ENCODE measurements at places on chromosomes 4 and X.

- no peak for DNase-seq
These were observed 201.9 kb upstream of the PPARGC1A start for GRCh38 chr4:24091639-24092233.

DNA sequence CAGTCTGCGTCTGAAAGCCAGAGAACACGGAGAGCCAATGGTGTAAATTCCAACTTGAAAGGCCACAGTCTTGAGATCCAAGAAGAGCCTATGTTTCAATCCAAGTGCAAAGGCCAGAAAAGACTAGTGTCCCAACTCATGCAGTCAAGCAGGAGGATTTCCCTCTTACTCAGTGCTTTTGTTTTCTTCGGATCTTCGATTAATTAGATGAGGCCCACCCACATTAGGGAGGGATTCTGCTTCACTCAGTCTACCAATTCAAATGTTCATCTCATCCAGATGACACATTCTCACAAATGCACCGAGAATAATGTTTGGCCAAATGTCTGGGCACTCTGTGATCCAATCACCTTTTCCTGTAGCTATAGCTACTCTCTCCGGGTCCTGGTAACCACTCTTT lies 91.5 kb upstream of the S100G start:
- DNase-seq: no peak

GRCh38 chrX:128800138-128800537 lies 723.2 kb downstream of the SMARCA1 start:
- DNase-seq: no peak

DNA sequence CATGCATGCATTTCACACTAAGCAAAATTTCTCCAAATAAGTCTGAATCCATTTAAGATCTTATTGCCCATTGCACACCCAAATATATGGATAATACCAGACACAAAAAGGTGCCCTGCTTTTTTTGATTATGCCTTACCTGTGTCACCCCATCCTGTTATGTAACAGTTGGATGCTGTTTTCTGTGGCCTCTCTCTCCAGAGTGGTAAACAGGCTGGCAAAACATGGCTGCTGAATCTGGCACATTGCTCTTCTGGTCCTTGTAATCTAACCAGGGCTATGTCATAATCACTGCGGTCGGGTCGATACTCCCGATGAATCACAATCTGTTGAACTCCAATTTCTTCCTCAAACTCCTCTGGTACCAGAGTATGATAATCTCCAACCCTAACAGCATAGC lies 70.1 kb downstream of the PRSS12 start:
- DNase-seq: no peak

DNA sequence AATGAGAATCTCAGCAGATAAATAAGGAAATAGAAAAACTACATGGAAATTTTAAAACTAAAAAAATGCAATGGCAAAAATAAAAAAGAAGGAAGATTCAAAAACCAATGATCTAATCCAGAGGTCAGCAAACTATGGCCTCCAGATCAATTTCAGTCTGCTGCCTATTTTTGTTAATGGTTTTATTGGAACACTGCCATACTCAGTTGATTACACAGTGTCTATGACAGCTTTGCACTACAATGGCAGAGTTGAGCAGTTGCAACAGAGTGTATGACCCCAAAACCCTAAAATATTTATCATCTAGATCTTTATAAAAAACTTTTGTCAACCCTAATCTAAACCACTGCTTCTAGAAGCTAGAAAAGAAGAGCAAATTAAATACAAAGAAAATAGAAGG lies 170.3 kb downstream of the RAB28 start:
- no peak for DNase-seq

DNA sequence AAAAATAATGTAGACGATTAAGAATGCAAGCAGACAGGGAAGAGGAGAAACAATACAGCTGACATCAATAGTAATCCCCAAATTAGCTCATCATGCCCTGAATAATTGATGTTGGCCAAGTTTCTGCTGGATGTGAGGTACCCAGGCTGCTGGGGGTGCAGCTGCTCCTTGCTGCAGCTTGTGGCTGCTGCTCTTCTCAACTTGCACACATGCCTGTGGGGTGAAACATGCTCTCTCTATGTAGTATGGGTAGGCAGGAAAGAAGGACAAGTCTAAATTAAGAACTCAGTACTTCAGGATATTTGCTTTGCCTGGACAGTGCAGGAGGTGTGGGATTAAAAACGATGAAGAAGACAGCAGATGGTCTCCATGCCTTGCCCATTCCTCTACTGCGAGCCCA lies 16.7 kb downstream of the EDA2R start:
- no peak for DNase-seq

DNA sequence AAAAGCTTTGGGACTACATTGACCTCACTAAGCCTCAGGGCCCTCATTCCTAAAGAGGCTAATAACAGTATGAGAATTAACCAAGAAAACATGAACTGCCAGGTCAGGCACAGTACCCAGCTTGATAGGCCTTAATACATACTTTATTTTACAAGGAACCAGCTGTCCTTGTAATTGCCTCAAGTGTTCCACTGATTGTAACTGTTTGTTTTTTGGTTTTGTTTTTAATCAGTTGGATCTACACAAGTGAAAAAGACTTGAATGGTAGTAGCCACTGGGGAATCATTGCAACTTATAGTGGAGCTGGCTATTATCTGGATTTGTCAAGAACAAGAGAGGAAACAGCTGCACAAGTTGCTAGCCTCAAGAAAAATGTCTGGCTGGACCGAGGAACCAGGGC lies 35.6 kb downstream of the PKD2 start:
- DNase-seq: no peak

GRCh38 chr4:115259642-115260041 lies 146.2 kb upstream of the NDST4 start:
- DNase-seq: no peak

GRCh38 chr4:143858456-143858855 lies 46.9 kb downstream of the GYPE start:
- no peak for DNase-seq

DNA sequence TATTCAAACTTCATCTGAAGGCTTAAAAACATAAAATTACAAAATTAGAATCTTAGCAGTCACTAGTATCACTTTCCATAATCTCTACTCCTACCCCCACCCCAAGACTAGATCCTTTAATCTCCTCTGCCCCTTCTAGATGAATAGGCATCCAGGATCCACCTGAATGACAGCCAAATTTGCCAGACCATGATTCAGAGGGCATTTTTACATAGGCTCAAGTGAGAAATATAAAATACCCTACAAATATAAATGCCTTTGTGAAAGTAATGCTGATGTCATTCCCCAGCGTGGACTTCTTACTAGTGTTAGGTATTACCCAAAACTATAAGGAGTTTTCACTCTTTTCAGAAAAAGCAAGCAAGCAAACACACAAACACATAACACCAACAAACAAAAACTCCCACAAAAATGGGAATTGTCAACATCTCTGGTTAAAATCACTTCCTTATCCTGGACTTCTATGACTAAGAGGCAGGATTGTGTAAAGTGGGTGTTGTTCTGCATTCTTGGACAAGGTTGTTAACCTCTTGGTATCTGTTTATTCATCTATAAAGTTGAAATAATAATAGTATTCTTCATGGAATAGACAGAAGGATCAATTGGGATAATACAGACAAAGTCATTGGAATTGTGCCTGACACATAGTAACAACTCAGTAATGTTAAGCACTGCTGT lies 51.3 kb upstream of the TMPRSS11F start:
- no peak for DNase-seq

DNA sequence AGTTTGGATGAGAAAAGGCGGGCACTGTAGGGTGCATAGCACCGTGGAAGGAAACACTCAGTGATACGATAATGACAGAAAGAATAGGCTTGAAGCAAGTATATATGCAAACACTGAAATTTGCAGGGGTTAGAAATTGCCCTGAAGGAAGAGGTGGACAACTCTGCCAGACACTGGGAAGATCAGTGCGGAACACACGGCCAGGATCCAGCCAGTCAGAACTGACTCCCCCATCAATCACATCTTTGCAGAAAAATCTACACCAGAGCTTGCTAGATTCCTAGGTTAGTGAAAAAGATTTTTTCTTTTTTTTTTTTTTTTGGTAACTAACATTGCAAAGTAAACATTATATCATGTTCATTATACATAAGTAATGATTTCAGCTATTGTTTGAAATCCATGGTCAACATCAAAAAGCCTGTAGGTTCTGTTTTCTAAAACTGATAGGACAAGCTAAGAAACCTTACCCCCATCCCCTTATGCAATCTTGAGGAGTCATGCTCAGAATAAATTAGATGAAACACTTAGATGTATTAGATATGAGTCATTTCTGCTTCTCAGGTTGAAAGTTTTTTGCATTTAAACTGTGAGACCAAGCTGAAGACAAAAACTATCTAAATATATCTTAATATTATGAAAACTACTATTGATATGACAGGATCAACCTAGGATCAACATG lies 38.9 kb downstream of the TRIML1 start:
- DNase-seq: no peak

DNA sequence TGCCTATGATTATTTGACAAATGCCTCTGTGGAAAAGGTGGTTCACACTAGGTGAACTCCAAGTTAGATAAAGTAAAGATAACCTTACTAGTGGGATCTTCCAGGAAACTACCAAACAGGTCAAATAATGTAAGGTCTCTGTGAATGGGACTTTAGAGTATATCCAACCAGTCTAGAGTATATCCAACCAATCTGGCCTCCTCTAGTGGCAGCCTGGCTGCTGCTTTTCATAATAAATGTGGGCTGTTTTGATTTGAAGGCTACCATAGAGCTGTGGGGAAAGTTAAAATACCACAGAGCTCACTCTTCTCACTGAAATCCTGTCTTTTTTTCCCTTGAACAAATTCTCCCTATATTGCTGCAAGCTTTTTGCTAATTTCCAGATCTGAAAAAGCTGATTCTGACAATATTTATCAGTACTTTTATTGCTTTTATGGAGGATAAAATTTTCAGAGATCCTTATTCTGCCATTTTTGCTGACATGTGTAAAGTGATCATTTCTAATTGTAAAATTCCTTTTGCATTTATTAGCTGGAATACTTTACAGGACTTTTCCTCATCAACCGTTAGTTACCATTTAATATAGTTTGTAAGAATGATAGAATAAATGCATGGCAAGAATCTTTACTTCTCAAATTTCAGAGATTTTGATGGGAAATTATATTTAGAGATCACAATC lies 111.3 kb downstream of the TET2 start:
- DNase-seq: no peak

- DNase-seq: no peak
These were observed 343 bp downstream of the DACH2 start for GRCh38 chrX:86148594-86148993.

GRCh38 chrX:68894513-68895340 lies 65.9 kb downstream of the EFNB1 start:
- no peak for DNase-seq

- no peak for DNase-seq
These were observed 1700.6 kb upstream of the TENM3 start for GRCh38 chr4:180542445-180543100.

GRCh38 chr4:829291-829690 lies 3.4 kb upstream of the CPLX1 start:
- DNase-seq: no peak

- DNase-seq: no peak
These were observed 20.7 kb upstream of the MAB21L2 start for GRCh38 chr4:150561143-150561737.

DNA sequence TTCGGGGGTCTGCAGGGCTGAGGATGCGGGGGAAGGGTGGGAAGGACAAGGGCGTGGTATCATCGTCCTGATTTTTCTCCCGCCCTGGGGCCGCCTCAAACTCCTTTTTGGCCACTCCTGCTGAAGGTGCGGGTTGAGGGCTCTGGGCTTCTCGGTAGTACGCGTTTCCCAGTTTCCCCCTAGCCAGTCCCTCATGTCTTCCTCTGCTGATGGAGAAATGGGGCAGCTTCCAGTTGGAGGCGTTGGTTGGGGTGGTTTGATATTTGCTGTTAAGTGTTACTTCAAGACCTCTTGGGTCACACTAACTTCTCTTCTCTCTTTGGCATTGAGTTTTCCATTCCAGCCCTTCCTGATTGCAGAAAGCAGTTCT lies 482 bp downstream of the GSTCD start:
- no peak for DNase-seq

DNA sequence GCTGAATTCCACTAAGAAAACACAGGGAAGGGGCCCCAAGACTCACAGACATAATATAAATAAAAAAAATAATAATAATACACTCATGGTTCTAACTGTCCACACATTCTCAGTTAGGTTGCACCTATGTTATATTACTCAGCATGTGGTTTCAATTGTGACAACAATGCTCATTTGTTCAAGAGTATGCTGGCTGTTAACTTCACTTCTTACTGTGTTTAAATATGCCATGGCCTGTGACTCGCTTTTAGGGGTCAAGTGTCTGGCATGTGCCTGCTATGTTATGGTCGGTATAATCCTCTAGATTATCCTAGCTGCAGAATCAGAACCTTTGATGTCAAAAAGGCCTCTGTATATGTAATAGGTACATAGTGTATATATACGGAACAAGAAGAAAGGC lies 324.8 kb upstream of the INTU start:
- no peak for DNase-seq

DNA sequence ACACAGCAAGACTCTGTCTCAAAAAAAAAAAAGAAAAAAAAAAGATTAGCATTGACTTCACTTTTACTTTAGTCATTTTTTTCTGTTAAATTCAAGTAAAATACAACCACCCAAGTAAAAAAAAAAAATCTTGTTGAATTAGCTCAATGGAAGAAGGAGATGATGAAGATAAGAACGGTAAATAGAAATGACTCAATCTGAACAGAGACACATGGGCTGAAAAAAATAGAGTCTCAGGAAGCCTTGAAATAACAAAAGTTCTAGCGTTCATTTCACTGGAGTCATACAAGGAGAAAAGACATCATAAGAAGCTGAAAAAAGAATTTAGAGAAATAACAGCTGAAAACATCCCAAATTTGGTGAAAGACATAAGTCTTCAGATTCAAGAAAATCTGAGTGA lies 75.5 kb downstream of the CASP3 start:
- no peak for DNase-seq

DNA sequence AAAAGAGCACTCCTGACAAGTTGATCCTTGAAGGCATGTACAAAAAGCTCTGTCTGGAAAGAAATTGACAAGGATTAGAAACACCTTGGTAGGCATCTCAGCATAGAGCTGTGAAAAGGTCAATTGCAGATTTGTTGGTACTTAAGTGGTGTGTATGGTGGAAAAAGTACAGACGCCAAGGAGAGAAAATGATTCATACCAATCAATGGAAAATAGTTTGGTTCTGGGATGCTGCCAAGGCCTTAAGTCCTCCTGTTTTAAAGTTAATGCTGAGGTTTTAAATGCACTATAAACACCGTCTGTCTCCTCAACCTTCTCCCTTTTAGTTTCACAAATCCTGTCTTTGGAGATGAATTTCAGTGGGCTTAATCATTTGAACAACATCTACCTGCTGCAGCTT lies 524.1 kb downstream of the IL15 start:
- DNase-seq: no peak

DNA sequence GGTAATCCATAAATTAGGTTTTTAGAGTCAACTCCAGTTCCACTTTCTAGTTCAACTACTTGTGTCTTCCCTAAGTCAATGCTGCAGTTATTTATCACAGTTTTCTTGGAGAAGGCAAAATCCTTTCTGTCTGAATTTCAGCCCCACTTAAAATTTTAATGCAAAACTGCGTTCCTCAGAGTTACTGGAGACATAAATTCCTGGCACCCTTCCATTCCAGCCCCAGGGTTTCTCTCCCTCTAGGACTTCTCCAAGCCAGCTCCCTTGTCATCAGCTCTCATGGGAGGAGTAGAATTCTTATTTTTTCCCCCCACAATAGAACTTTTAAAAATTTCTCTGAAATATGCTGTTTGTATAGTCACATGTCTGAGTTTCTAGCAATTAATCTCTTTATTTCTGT lies 50.6 kb upstream of the PHOX2B start:
- DNase-seq: no peak

- DNase-seq: no peak
These were observed 17.1 kb upstream of the ANTXR2 start for GRCh38 chr4:80090090-80090489.

- no peak for DNase-seq
These were observed 11.4 kb downstream of the RNF175 start for GRCh38 chr4:153748378-153748777.
